ENCODE measurements at places on chromosomes 13 and 19. TPM values are rescaled to one million over a fixed set of nuclear protein-coding genes. Genes with fewer than 3 reads are reported as not detected.

The CLEC11A gene
- total RNA-seq, result 9.6 TPM

The FCAR gene
- not detected for total RNA-seq

The CYP2F1 gene
- total RNA-seq, result not detected

The CNFN gene
- 55.2 TPM for total RNA-seq

The PEX11G gene
- total RNA-seq, result 1.9 TPM

The SIGLEC7 gene
- not detected for total RNA-seq

The CEBPA gene
- 10.2 TPM for total RNA-seq

The ZNF568 gene
- 0.99 TPM for total RNA-seq

The NLRP8 gene
- not detected for total RNA-seq

The ZNF579 gene
- 28.4 TPM for total RNA-seq

The CACNG8 gene
- total RNA-seq, result 1.2 TPM

The POU2F2 gene
- 0.21 TPM for total RNA-seq

The B3GNT8 gene
- 0.37 TPM for total RNA-seq

The USHBP1 gene
- not detected for total RNA-seq

The NDUFS7 gene
- total RNA-seq, result 72.7 TPM

The PTPRS gene
- total RNA-seq, result 28.6 TPM

The CCDC70 gene
- not detected for total RNA-seq

The LRFN3 gene
- total RNA-seq, result 23.2 TPM

The ZNF540 gene
- not detected for total RNA-seq

The CATSPERD gene
- total RNA-seq, result not detected

The OSCAR gene
- total RNA-seq, result 0.19 TPM

The ZNF805 gene
- total RNA-seq, result 2.3 TPM

The RDH8 gene
- 0.27 TPM for total RNA-seq

The FSTL3 gene
- total RNA-seq, result 224 TPM
